ENCODE measurements at places on chromosomes 1 and 21. TPM values are rescaled to one million over a fixed set of nuclear protein-coding genes. Genes with fewer than 3 reads are reported as not detected.

GRCh38 chr1:78647238-78647637, 2.4 kb upstream of the IFI44 start:
- no peaks in the 10 kb centered on the region for H3K36me3 ChIP-seq
- DNase-seq: no peak
- H3K4me3 ChIP-seq: no peak overlapping the region
- H3K27ac ChIP-seq: no peak overlapping the region
- no peaks in the 10 kb centered on the region for H3K27me3 ChIP-seq

DNA sequence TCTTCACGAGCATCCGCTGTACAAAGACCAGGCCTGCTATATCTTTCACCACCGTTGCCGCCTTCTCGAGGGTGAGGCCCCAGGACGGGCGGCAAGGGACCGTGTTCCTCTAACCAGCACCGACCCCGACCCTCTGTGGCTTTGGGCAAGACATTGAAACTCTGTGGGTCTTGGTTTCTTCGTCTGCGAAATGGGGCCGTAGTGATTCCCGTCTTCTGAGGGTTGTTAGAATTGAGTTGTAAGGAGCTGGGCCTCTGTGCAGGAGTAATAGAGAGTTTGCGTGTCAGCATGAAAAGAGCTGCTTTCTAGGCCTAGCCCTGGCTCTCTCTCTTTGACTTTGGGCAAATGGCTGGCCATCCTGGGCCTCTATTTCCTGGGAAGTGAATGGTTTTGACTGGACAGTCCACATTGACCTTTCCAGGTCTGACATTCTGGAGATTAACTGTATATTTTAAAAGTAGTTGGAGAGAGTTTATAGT, 591 bp downstream of the MRPL37 start:
- DNase-seq: no peak
- peaks cover 24% of the 10 kb centered on the region for H3K4me1 ChIP-seq
- peak overlapping the region; percentile 84 for H3K27ac ChIP-seq
- peak overlapping the region; percentile 96 for H3K4me3 ChIP-seq
- H3K36me3 ChIP-seq: peaks cover 32% of the 10 kb centered on the region

- no peak for DNase-seq
- H3K27me3 ChIP-seq: peaks cover 7% of the 10 kb centered on the region
- no peak overlapping the region for H3K4me3 ChIP-seq
- no peak overlapping the region for H3K27ac ChIP-seq
Measured at GRCh38 chr1:47645151-47645550, 207.3 kb downstream of the FOXD2 start.

GRCh38 chr1:49026230-49026811, 249.6 kb upstream of the BEND5 start:
- H3K27me3 ChIP-seq: no peaks in the 10 kb centered on the region
- H3K4me3 ChIP-seq: no peak overlapping the region
- no peaks in the 10 kb centered on the region for H3K36me3 ChIP-seq
- DNase-seq: no peak
- H3K27ac ChIP-seq: no peak overlapping the region
- H3K4me1 ChIP-seq: no peaks in the 10 kb centered on the region

DNA sequence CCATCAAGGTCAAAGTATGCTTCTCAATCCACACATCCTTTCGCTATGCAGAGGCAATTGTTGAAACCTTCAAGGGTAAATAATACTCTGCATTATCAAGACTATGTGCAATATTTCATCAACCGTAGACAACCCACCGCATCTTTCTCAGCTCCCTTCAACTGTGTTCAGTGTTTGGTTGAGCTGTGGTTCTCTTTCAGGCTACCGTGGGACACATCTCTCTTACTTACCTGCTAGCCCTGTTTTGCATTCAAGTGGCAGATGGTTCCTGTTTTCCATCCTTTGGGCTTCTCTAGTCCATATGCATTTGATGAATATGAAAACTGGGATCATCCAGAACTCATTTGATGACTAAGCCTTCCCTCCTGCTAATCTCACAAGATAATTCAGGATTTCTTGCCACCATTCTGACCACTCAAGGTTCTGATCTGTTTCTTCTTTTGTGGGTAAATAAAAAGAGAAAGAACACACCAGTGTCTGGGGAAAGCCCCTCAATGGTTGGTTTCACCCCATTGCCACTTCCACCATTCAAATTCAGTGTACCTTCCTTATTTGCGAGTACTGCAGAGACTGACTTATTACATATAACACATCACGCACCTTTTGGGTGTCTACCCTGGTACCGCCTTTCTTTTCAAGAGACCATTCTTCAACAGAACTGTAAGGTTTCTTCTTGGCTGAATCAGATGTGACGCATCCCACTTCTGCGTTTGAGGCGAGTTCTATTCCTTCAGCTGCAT, 61.7 kb downstream of the BACE2 start:
- H3K4me3 ChIP-seq: no peak overlapping the region
- H3K36me3 ChIP-seq: peaks cover 16% of the 10 kb centered on the region
- DNase-seq: no peak
- H3K4me1 ChIP-seq: peaks cover 10% of the 10 kb centered on the region
- no peaks in the 10 kb centered on the region for H3K27me3 ChIP-seq
- no peak overlapping the region for H3K27ac ChIP-seq

DNA sequence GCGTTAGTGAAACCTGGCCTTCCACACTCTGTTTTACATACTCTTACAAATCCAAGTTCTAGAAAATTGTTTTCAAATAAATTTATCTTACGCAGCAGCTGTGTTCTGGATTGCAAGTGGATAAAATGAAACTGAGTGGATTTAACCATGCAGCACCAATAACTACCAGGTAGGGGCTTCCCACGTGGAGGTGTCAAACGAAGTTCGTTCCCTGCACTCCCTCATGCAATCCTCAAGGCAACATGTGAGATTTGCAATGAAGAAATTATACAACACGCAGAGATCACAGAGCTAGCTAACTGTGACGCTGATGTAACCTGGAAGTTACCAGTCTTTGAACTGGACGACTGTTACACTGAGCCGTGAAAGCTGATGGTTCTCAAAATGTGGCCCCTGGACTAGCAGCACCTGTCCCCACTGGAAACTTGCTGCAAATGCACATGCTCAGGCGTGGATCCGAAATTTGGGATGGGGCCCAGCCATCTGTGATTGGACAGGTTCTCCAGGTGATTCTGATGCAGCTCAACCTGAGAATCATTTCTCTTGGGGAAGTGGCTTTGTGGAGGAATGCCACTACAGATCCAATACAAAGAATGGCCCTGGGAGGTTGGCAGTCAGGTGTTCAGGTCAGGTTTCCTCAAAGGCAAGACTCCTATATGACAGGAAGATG, 36.3 kb downstream of the RSPH1 start:
- DNase-seq: no peak
- no peak overlapping the region for H3K4me3 ChIP-seq

DNA sequence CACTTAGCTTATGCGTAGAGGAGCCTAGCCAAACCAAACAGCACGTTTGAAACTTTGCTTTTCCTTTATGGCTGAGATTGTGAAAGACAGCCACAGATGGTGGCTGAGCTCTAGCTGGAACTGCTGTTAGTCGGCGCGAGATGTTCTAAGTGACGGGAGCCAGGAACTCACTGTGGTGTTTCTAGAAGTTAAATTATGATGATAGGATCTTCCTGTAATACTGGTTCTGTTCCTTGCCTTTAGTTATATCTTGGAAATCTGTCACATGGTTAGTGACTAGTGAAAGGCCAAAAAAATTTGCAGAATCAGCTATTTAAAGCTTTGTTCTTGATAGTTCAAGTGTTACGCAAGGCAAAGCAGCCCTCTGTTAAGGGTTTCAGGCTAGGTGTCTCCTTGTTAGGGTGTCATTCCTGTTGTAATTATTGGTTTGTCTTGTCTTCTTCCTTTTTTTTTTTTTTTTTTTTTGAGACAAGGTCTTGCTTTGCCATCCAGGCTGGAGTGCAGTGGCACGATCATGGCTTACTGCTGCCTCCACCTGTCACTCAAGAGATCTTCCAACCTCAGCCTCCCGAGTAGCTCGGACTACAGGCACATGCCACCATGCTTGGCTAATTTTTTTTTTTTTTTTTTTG, 22.6 kb downstream of the AK4 start:
- H3K4me3 ChIP-seq: peak overlapping the region; percentile 2
- H3K27me3 ChIP-seq: no peaks in the 10 kb centered on the region
- no peak for DNase-seq
- peaks cover 73% of the 10 kb centered on the region for H3K4me1 ChIP-seq

DNA sequence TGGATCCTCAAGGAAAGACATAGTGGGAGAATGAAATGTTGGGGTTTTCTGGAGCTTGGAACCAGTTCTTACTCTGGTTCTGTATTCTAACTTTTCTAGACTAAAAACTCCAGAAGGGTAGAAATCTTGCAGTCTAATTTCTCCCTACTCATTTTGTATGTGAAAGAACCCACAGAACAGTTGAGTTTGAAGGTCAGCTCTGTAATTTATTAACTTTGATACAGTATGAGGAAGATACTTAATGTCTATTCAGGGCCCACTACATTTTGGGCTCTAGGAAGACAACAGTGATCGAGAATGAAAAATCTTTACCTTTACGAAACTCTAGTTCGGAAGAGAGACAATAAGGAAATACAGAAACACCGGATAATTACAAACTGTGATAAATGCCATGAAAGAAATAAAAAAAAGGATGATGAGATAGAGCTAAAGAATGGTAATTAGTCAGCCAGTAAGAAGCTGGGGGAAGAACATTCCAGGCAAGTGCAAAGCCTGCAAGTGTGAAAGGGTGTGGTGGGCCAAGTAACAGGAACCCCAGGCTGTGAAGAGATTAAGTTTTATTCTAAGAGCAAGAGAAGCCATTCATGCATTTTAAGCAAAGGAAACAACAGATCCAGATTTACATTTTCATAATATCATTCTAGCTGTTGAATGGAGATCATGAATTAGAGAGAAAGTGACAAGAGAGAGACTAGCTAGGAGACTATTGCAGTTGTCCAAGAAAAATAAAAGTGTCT, 159.9 kb upstream of the HMCN1 start:
- no peak for DNase-seq
- no peak overlapping the region for H3K4me3 ChIP-seq
- H3K27ac ChIP-seq: no peak overlapping the region
- no peaks in the 10 kb centered on the region for H3K36me3 ChIP-seq

DNA sequence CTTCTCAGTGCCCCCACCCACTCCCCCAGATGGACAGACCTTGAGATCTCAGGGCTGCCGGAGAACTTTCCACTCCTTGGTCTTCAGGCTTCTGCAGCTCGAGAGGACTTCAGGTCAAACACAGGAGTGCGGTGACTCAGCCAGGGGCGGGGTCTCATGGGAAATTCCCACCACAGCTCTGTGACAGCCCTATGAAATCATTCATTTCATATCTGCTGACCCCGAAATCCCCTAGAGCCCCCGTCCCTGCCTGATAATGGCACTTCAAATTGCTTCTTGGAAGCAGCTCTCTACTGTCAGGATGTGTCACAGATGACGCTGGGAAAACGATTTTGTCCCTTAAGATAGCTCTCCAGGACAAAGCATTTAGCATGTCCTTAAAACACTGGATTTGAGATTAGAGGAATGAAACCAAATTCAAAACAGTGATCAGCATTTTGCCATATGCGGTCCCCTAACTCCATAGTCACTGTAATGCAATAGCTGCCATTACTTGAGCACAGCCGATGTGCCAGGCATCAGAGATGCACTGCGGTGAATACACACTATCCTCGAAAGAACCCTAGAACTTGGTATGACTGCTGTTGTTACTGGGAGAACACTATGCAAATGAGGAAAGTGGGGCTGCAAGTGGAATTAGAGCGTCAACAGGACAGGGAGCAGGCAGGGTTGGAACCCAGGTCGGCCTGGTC, at the start of gene TNFRSF9:
Gene TNFRSF9, minus strand, starts transcription at position 95 of the 692 bp plus-strand sequence. CDS start 845 bp downstream, outside the sequence.
- H3K4me3 ChIP-seq: no peak within 1 kb of the TSS
- no peaks in the 10 kb centered on the region for H3K36me3 ChIP-seq
- H3K27me3 ChIP-seq: peaks cover 26% of the 10 kb centered on the region
- no peak for DNase-seq
- H3K4me1 ChIP-seq: peaks cover 4% of the 10 kb centered on the region

GRCh38 chr1:16921391-16922185, at the start of gene CROCC:
TSS of gene CROCC (plus strand) at chr1:16921931. CDS start at chr1:16922019, 88 bp downstream.
- no peaks in the 10 kb centered on the region for H3K36me3 ChIP-seq
- no peaks in the 10 kb centered on the region for H3K27me3 ChIP-seq
- H3K27ac ChIP-seq: no peak within 1 kb of the TSS

DNA sequence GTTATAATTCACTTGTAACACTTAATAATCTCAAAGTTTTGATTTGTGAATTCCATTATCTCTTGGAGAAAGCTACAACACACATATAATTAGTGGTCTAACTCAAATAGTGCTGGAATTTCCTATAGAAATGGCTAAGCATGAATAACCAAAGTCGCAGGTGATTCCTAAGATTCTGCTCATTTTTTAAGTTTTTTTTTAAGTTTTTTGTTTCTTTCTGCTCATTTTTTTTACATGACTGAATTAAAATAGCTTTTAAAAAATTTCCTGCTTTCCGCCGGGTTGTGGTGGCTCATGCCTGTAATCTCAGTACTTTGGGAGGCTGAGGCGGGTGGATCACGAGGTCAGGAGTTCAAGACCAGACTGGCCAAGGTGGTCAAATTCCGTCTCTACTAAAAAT, 90.4 kb downstream of the APP start:
- no peaks in the 10 kb centered on the region for H3K4me1 ChIP-seq
- no peak overlapping the region for H3K27ac ChIP-seq
- no peaks in the 10 kb centered on the region for H3K27me3 ChIP-seq
- no peak overlapping the region for H3K4me3 ChIP-seq

DNA sequence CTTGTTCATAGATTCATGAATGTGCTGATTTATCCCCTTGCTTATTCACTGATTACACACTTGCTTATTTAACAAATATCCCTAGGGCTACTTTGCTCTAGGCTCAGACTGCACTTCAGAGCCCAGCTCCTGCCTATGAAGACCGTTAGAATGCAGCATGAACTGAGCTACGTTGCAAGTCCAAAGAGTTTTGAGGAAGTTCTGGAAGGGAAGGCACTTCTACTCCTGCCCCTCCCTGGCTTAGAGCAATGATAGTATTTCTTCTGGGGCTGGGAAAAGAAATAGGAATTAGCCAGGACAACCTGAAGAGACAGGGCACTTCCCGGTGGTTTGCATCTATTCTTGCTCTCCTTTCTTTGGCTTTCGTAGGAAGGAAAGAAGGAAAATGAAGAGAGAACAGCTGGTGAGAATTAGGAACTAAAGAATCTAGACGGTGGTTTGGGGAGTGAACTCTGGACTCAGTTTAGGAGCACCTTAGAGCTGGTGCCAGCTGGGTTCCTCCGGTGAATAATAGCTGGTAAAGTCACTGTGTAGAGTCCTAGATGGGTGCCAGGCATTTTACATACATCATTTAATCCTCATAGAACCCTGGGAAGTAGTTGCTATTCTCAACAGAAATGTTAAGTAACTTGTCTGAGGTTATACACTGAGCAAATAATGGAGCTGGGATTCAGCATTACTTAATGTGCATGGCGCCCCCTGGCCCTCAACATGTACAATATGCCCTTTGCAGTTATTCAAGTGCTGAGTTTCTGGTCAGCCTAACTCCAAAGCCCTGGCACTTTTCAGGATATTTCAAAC, 65.9 kb downstream of the NDUFS5 start:
- H3K36me3 ChIP-seq: no peaks in the 10 kb centered on the region
- no peak overlapping the region for H3K27ac ChIP-seq
- no peaks in the 10 kb centered on the region for H3K27me3 ChIP-seq
- no peak overlapping the region for H3K4me3 ChIP-seq
- DNase-seq: peak; percentile 70
- peaks cover 24% of the 10 kb centered on the region for H3K4me1 ChIP-seq

GRCh38 chr1:107135463-107135862, 5.4 kb upstream of the NTNG1 start:
- no peak overlapping the region for H3K4me3 ChIP-seq
- no peak for DNase-seq
- H3K27ac ChIP-seq: no peak overlapping the region
- H3K27me3 ChIP-seq: peaks cover 12% of the 10 kb centered on the region

GCLM gene
- total RNA-seq: 12.9 TPM

HES4 gene
- total RNA-seq: 66.5 TPM

ZMYND12 gene
- total RNA-seq: 3.5 TPM

AGMAT gene
- not detected for total RNA-seq

Data from heart left ventricle (tissue), 16 donors.